GM12892 (cell line): ENCODE measurements at places on chromosomes 4 and X.

DNA sequence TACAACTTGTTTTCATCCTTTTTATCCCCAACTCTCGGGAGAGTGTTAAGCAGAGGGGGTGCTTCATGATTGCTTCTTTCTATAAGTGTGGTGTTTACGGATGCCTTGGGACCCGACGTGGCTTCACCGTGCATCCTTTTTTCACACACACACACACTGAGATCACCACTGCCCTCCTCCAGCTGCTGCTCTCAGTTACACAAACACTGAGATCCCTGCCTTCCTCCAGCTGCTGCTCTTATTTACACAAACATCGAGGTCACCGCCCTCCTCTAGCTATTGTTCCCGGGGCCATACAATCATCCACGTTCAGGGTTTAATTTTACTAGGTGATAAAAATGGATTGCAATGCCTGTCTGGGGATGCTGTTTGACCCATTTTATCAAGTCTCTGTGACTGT lies 155.4 kb upstream of the FAM9B start:
- no peak for DNase-seq

- DNase-seq, result no peak
These were observed 741 bp downstream of the ANAPC4 start for GRCh38 chr4:25377572-25378436.

- no peak for DNase-seq
These were observed 25.3 kb upstream of the CLDN24 start for GRCh38 chr4:183347566-183347965.

GRCh38 chr4:74038425-74039314 lies at the start of gene CXCL3:
Gene CXCL3, minus strand, starts transcription at chr4:74038689. Its CDS starts 78 bp downstream, at chr4:74038611.
- DNase-seq, result no peak

- no peak for DNase-seq
These were observed 62.5 kb downstream of the PJA1 start for GRCh38 chrX:69102612-69103194.

- DNase-seq, result no peak
These were observed 14.9 kb upstream of the CDKN2AIP start for GRCh38 chr4:183429489-183429888.

DNA sequence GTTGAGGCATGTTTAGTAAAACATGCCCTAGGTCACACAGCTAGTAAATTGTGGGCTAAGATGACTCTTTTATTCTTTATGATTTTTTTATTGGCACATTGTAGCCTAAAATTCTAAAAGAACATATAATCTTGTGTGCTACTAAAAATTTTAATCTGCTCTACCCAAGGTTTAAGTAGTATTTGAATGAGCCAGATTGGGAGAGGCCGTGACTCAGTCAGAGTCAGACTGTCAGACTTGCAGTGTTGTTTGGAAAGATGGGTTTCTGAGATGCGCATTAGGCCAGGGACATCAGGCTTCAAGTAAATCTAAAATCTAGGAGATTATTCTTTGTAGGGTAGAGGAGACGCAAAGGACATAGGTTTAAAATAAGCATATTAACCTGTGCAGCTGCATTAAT lies 30.7 kb upstream of the TMPRSS11E start:
- no peak for DNase-seq

DNA sequence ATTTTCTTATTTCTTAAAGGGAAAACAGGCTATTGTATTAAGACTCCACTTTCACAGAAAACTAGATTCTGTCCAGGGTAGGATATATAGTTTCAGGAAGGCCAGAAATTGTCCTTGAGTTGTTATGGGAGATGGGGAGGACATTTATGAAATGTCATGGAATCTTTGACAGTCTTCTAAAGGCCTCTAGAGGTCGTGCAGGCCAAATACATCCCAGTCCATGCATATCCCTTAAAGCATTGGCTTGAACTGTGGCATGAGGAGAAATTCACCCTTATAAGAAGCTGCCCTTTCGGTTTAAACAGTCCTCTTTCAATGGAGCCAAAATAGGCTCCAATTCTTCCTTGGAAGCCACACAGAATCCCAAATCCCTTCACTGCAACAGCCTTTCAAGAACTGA lies 183.6 kb upstream of the NOCT start:
- DNase-seq, result no peak

- no peak for DNase-seq
These were observed 215.7 kb downstream of the TMA16 start for GRCh38 chr4:163710158-163710557.

GRCh38 chr4:84683064-84683850 lies 100.3 kb downstream of the CDS1 start:
- no peak for DNase-seq

DNA sequence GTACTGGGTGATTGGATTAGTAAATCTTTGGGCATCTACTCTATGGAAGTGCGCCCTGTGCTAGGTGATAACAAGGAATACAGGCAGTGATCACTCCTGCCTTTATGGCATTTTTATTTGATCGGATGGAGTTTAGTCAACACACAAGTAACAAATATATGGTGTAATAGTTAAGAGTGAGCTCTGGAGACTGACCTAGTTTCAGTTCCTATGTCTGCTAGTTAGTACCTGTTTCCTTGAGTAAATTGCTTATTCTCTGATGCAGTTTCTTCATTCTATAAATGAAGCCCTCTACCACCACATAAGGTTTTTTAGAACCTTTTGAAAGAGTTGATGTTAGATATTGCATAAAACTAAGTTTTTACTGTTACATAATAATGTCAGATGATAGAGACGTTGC lies 134.6 kb downstream of the KDM6A start:
- DNase-seq, result peak; percentile 25

GRCh38 chr4:159266981-159267868 lies 164.3 kb downstream of the RAPGEF2 start:
- no peak for DNase-seq

GRCh38 chrX:130118441-130119311 lies 8.4 kb upstream of the ELF4 start:
- no peak for DNase-seq

- DNase-seq, result no peak
These were observed 23.8 kb downstream of the SOWAHB start for GRCh38 chr4:76874176-76874575.
